ENCODE measurements at places on chromosomes 5 and 9.

GRCh38 chr5:82011761-82012160, 39.9 kb downstream of the ATG10 start:
- no peak overlapping the region for H3K4me3 ChIP-seq
- H3K36me3 ChIP-seq: no peaks in the 10 kb centered on the region
- no peak overlapping the region for H3K27ac ChIP-seq
- no peaks in the 10 kb centered on the region for H3K4me1 ChIP-seq
- peak; percentile 55 for DNase-seq

DNA sequence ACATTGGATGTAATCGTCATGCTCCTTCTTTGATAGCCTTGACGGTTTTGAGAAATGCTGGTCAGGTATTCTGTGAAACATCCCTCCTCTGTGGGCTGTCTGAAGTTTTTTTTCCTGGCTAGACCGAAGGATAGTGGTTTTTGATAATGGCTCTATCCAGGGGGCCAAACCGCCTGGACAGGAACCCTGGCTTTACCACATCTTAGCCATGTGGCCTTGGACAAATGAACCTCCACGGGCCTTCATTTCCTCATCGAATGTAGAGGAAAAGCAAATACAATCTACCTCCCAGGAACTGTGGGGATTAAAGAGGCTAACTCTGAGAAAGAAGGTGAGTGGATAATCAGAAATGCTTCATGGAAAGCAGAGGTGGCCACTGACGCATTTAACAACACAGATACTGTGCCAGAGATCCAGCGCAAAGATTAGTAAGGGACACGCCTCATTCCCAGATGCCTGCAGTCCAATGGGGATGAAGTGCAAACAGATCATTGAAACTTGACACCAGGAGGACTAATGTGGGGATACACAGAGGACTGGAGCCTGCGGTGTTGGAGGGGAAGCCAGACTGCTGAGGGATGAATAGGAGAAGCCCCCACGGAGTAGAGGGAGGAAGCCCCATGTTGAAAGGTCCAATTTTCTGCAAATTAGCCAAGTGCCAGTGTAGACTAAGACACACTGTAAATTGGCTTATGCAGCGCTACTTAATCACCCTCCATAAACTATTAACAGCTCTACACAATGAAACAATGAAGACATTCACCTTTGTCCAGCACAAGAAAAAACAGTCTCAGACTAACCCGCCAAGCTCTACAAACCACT, 41.6 kb downstream of the MYO10 start:
- peak; percentile 99 for DNase-seq
- peak overlapping the region; percentile 89 for H3K27ac ChIP-seq
- H3K27me3 ChIP-seq: no peaks in the 10 kb centered on the region

GRCh38 chr9:4289411-4290326, 10.2 kb downstream of the GLIS3 start:
- H3K4me3 ChIP-seq: no peak overlapping the region
- DNase-seq: peak; percentile 46
- peaks cover 38% of the 10 kb centered on the region for H3K4me1 ChIP-seq
- H3K27me3 ChIP-seq: no peaks in the 10 kb centered on the region

DNA sequence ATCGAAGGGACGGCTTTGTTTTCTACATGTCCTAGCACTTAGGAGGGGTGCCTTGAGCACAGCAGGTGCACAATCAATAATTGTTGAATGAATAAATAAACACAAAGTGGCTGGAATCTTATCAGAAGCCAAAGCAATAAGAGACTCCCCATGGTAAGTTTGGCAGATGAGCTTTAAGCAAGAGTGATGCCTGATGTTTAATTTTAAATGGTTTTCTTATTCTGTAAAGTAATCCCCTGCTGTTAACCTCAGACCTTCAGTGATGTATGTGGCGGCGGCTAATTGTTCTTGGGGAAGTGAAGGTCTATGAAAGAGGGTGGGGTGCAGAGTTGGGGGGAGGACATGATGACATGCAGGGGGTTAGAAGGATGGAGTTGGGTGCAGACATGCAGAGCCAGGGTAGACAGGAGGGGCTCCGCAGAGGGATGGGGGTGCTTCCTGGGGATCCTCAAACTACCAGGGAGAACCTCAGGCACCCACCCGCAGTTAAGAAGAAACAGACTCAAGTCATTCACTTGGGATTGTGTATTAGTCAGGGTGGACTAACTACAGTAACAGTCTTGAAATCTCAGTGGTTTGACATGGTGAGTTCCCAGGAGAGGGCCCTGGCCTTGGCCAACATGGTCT, 65.7 kb upstream of the SHB start:
- H3K4me3 ChIP-seq: no peak overlapping the region
- H3K27me3 ChIP-seq: peaks cover 19% of the 10 kb centered on the region
- no peaks in the 10 kb centered on the region for H3K36me3 ChIP-seq
- DNase-seq: no peak
- no peak overlapping the region for H3K27ac ChIP-seq

DNA sequence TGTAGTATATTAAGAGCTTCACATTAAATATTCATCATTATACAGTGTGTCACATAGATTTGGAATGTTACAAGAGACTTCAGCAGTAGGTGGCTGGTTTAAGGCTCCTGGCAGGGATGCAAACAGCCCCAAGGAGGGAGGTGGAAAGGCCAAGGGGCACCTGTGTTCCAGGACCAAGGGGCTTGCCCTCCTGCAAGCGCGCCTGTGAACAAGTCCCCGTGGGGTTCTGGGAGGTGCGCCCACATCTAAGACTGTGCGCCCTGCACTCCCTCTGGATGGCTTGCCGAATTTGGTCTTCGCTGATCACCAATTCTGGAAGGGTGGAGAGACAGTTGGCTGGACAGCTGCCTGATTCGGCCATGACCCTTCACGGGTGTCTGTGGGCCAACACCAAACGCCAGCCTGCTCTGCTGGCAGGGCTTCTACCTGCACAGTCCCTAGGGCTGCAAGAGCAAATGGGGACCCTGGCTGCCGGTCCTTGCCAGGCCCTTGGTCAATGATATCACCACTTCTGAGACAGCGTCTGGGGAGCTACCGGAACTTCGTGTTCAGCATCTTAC, 12.1 kb upstream of the SLC25A51 start:
- peaks cover 4% of the 10 kb centered on the region for H3K36me3 ChIP-seq
- no peak overlapping the region for H3K27ac ChIP-seq
- no peak for DNase-seq

DNA sequence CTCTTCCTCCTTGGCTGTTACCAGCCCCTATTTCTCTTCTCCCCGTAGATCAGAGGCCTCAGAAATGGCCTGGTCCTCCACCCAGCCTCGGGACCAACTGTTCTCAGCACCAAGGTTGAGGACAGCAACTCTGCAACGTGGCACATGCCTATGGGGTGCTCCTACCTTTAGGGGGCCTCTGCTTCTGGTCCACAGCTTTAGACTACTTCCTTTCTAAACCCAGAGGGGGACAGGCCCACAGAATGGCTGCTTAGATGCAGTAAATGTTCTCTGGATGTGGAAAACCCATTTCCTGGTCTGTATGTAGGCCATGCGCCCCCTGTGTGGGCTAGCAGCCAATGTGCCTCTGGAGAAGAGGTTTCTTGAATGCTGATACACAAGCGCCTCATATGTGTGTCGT, 68.4 kb downstream of the NRG2 start:
- H3K27me3 ChIP-seq: peaks cover 8% of the 10 kb centered on the region
- H3K27ac ChIP-seq: no peak overlapping the region
- no peaks in the 10 kb centered on the region for H3K4me1 ChIP-seq
- H3K36me3 ChIP-seq: no peaks in the 10 kb centered on the region

GRCh38 chr5:110612794-110613247, 113.7 kb downstream of the TMEM232 start:
- H3K36me3 ChIP-seq: no peaks in the 10 kb centered on the region
- DNase-seq: no peak

DNA sequence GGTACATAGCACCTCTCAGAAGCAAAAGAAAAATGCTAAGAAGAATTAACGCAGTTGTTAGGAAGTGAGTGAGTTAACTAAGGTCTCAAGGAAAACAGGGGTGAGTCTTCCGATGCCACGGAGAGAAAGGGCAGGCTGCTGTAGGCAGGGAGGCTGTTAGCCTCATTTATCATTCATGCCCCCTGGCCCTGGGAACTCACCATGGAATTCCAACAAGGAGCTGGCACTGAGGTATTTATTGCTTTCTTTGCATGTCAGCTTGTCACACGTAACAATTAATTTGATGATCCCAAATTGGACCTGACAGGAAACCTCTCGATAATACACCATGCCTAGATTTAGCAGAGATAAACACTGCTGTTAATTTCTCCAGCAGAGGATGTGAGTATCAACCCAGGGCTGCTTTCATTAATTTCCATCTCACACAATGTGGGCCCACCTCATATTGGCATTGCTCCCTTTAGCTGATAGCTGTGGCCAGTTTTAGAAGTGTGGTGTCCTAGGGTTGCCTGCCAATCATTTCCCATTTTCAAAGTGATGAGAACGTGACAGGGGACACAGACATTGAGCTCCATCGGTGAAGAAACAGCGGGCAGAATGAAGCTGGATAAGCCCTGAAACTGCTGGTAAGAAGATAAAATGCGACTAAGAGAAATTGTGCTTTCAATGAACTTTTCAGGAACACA, 45.3 kb downstream of the DAP start:
- no peak overlapping the region for H3K27ac ChIP-seq
- H3K36me3 ChIP-seq: peaks cover 3% of the 10 kb centered on the region
- no peak for DNase-seq
- H3K27me3 ChIP-seq: no peaks in the 10 kb centered on the region
- peaks cover 11% of the 10 kb centered on the region for H3K4me1 ChIP-seq
- no peak overlapping the region for H3K4me3 ChIP-seq

DNA sequence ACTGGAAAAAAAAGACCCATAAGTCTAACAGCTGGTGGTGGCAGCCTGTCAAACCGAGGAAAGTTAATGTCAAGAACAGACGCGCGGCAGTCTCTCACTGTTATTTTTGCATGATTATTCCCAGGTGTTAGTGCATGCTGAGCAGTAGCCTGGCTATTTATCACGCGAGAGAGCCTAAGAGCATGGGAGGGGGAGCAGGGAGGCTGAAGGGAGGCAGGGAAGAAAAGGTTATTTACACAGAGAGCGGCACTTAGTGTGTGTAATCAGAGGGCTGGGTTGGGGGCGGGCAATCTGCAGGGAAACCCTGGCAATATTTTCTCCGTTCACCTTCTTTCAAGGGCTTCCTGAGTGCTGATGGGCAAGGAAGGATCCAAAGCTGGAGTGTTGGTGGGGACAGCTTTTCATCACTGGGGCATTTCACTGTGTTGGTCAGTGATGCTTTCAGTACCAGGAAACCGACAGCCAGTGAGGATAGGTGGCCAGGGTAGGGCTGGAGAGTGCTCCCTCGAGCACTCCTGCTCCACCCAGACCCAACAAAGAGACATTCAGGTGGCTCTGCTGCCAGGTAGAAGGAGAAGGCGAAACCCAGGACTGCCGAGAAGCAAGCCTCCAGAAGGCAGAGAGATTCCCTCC, 39.6 kb downstream of the ZNF608 start:
- DNase-seq: peak; percentile 53
- no peak overlapping the region for H3K27ac ChIP-seq
- H3K4me3 ChIP-seq: peak overlapping the region; percentile 27
- peaks cover 8% of the 10 kb centered on the region for H3K4me1 ChIP-seq

GRCh38 chr5:10102706-10103497, 146.8 kb downstream of the ATPSCKMT start:
- no peaks in the 10 kb centered on the region for H3K4me1 ChIP-seq
- no peaks in the 10 kb centered on the region for H3K27me3 ChIP-seq
- H3K4me3 ChIP-seq: no peak overlapping the region
- H3K36me3 ChIP-seq: no peaks in the 10 kb centered on the region

DNA sequence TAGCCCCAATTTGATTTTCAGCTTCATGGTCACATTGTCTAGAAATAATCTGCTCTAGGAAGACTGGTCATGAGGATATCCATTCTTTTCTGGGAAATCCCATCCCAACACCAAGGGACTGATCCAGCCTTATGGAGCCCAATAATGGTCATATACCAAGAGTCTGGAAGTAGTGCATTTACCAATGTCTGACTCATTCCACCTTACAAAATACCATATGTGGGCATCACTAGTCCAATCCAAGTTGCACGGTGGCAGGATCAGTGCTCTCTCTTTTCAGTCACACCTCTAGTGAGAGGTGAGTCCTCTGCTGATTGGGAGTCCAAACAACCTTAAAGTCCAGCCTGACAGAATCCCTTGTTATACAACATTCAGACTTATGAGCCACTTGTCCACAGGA, 73.7 kb downstream of the FEM1C start:
- H3K4me3 ChIP-seq: no peak overlapping the region
- H3K36me3 ChIP-seq: no peaks in the 10 kb centered on the region

GRCh38 chr5:93967923-93968322, 226.5 kb upstream of the POU5F2 start:
- no peak overlapping the region for H3K27ac ChIP-seq
- H3K27me3 ChIP-seq: no peaks in the 10 kb centered on the region
- H3K4me1 ChIP-seq: no peaks in the 10 kb centered on the region
- no peak for DNase-seq

DNA sequence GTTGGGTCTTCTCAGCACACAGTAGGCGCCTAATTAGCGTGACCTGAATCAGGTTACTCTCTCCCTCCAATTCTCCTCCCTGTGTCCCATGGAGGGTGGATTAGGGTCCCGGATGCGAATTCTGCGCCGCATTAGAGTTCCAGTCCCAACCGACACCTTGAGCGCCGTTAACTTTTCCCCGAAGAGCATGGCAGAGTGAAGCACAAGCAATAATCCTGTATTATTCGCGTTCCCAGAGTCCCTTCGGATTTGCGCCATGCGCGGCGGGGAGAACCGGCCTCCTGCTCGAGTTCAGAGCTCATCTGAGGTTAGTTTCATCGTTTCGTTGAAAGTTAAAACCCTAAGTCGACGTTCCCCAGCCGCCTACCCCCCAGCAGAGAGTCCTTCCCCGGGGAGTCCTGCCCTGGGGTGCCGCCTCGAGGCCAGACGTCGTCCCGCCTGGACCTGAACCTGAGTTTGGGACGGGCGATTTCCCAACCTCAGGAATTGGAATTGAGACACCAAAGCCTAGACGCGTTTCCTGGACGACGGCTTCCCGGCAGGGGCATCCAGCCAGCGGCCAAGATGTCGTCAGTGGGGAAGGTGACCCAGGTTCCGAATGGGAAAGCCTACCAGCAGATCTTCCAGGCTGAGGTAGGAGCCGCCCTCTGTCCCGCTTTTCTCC, at the start of gene CCDC180:
Gene CCDC180 (plus strand): TSS at position 160 of the 664 bp plus-strand sequence. CDS start 405 bp downstream, at position 565.
- no peak for DNase-seq
- H3K4me1 ChIP-seq: peaks cover 11% of the 10 kb centered on the region
- no peaks in the 10 kb centered on the region for H3K36me3 ChIP-seq

DNA sequence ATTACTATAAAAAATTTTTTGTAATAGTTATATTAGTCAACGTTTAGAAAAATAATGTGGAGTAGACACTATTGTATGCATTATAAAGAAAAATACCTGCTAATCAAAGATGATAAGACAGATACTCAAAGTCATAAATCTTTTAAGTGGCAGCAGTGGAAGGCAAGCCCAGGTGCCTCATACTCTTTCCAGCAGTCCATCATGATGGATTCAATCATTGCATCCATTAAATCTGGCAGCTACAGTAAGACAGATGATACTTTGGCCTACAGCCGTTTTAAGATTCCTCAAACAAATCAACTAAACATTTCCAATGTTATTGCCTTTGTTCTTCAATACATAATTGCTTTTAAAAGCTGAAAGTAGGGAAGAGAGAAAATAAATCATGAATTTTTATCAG, 1392.9 kb upstream of the NUDT12 start:
- H3K27ac ChIP-seq: no peak overlapping the region
- H3K4me1 ChIP-seq: no peaks in the 10 kb centered on the region
- no peak for DNase-seq
- no peaks in the 10 kb centered on the region for H3K36me3 ChIP-seq
- H3K27me3 ChIP-seq: no peaks in the 10 kb centered on the region
